ENCODE measurements at places on chromosomes 7 and 10.

DNA sequence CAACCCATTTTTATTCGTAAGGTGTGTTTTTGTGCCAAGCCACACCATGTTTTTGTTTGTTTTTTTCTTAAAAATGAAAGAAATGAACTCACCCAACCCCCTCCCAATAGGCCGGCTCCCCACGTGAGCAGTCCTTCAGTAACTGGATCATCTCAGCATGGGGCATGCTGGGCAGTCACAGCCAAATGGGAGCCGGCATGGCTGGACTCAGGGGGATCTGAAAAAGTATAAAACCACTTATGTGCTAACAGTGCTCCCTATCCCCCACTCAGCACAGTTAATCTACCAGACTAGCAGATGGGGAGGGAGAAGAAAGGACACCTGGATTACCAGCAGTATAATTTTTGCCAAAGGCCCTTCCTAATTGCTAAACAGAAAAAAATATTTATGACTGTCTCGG lies 39.3 kb downstream of the BAZ1B start:
- no peak for DNase-seq

DNA sequence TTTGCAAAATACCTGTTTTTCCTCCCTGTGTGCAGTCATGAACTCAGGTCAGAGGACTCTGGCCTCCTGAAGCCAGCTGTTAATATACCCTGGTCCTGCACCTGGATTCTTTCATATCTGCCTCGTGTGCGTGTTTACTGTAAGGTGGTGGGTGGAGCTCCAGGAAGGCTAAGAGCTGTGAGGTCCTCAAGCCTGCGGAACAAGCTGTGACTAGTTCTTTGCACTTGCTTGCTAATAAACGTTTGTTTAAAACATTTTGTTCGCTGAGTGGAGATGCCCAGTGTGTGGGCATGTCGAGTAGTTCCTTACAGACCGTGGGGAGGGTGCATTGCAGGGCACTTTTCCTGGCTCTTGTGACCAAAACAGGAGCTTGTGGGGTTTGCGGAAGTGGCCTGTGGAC lies 139.0 kb downstream of the DOCK1 start:
- DNase-seq, result no peak

- DNase-seq, result no peak
These were observed 170.2 kb downstream of the PLXNA4 start for GRCh38 chr7:132406039-132406438.

GRCh38 chr7:112866424-112866823 lies 76.2 kb upstream of the TMEM168 start:
- no peak for DNase-seq

- DNase-seq, result no peak
These were observed 295.2 kb downstream of the PTEN start for GRCh38 chr10:88158526-88159122.

GRCh38 chr7:8064828-8065227 lies 96.2 kb downstream of the GLCCI1 start:
- DNase-seq, result no peak

GRCh38 chr10:52740913-52741675 lies 31.5 kb downstream of the MBL2 start:
- no peak for DNase-seq

- no peak for DNase-seq
These were observed 43.0 kb upstream of the ZNF438 start for GRCh38 chr10:31074722-31075086.

DNA sequence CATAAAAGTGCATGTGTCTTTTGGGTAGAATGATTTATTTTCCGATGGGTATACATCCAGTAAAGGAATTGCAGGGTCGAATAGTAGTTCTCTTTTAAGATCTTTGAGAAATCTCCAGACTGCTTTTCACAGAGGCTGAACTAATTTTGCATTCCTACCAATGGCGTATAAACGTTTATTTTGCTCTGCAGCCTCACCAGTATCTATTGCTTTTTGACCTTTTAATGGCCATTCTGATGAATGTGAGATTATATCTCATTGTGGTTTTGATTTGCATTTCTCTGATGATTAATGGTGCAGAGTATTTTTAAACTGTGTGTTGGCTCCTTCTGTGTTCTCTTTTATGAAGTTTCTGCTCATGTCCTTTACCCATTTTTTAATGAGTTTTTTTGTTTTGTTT lies 1020.1 kb downstream of the NXPH1 start:
- no peak for DNase-seq
